ENCODE measurements at places on chromosomes 2 and 18.

DNA sequence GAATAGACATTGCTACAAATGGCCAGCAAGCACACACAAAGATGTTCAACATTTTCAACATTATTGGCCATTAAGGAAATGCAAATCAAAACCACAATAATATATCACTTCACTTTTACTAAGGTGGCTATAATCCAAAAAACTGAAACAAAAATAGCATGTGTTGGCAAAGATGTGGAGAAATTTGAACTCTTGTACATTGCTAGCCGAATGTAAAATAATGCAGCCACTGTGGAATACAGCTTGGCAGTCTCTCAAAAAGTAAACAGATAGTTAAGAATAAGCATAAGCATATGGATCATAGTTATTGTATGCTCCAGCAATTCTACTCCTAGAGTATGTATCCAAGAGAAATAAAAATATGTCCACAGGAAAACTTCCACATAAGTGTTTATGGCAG, 192.5 kb downstream of the EN1 start:
- DNase-seq = no peak

DNA sequence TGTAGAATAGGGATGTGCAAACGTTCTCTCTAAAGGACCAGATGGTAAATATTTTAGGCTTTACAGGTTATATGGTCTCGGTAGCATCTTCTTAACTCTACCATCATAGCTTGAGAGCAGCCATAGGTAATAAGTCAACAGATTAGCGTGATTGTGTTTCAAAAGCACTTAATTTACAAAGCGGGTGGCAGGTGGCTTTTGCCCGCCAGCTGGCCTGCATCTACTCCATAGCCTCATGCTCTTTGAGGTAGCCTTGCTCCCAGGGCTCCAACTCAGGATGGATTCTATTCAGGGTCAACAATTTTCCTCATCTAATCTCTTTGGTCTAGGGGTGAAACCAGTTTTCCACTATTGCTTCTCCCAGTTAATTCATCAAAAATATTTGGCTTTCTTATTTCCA, 5.0 kb upstream of the ATP9B start:
- no peak for DNase-seq

DNA sequence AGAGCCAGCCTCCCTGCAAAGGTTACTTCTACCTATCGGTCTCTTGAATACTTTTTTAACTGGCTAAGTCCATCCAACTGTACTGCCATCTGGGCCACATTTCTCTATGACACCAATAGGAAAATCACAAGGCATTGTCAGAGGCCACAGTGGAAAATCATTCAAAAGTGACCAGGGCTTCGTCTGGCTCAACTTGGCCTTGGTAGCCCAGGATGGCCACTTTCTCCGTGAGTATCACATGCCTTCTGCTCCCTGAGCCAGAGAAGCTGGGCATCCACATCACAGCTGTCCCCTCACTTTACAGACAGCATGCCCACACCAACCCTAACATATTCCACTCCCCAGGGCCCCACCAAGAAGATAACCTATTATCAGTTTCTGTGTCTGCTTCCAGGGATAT, 5.8 kb downstream of the CIB4 start:
- no peak for DNase-seq

DNA sequence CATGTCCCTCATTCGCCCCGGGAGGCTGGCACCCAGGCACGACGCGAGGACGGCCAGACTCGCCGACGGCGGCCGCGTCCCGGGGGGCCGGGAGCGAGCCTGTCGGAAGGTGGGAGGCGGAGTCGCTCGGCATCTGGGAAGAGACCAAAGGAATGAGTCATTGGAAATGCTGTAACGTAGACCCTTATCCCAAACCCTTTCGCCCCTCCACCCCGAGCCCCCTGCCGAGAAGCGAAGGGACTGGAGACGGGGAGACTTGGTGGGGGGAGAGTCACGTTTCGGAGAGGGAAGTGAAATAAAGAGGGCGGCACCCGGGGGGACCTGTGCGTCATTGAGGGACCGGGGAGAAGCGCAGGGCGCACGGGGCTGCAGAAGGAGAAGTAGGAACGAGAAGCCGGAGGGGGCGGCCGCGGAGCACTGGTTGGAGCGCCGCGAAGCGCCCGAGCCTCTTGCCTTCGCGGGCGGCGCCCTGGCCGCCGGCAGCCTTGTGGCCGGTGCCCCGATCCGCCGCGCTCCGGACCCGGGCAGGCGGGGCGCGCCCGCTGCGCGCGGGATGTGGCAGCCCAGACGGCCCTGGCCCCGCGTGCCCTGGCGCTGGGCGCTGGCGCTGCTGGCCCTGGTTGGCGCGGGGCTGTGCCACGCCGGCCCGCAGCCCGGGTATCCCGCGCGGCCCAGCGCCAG, at the start of gene EMILIN2:
Gene EMILIN2 (plus strand): TSS at position 371 of the 681 bp plus-strand sequence. CDS start 183 bp downstream, at position 554.
- DNase-seq = peak; percentile 89

All from femur (tissue), 1 donor.